ENCODE measurements at places on chromosomes 16 and 17.

- no peak for DNase-seq
These were observed 40.4 kb upstream of the HELZ start for GRCh38 chr17:67285360-67285759.

GRCh38 chr17:1423456-1424135 lies 23.6 kb upstream of the YWHAE start:
- no peak for DNase-seq

GRCh38 chr16:82954224-82954929 lies 327.6 kb downstream of the CDH13 start:
- DNase-seq = no peak

DNA sequence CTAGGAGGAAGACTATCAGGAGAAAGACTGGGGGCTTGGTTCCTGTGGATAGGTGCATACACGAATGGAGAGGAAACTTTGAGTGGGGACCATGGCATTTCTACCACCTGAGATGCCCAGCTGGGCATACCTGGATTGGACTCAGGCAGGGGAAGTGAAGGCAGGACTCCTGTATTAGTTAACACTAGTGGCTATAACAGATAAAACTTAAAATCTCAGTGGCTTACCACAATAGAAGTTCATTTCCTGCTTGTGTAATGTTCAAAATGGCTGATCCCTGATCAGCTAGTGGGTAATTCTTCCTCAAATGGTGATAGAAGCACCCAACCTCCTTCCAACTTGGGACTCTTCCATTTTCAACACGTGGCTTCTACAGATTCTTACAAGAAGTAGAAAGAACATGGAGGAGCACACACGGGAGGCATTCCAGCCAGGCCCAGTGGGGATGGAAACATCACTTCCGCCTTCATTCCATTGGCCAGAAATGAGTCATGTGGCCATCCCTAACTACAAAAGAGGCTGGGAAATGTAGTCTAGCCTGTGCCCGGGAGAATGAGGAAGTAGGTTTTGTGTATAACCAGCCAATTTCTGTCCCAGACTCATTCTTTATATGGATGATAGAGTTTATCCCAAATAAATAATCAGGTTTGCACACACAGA lies 112.1 kb downstream of the UTP18 start:
- DNase-seq = peak; percentile 85

DNA sequence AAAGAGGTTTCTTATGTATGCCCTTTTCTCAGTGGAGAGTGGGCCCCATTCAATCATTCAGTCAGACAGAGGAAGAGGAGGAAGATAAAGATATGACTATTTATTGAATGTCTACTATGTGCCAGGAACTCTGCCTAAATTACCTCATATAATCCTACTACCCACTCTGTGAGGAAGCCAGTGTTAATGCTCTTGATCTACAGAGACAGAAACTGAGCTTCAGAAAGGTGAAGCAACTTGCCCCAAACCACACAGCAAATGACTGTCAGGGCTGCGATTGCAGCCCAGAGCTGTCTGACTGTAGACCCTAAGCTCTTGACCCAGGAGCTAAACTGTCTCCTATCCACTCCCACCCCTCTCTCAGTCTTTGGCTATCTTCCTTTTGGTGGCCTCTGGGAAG lies 8.4 kb downstream of the SRCIN1 start:
- DNase-seq = no peak

DNA sequence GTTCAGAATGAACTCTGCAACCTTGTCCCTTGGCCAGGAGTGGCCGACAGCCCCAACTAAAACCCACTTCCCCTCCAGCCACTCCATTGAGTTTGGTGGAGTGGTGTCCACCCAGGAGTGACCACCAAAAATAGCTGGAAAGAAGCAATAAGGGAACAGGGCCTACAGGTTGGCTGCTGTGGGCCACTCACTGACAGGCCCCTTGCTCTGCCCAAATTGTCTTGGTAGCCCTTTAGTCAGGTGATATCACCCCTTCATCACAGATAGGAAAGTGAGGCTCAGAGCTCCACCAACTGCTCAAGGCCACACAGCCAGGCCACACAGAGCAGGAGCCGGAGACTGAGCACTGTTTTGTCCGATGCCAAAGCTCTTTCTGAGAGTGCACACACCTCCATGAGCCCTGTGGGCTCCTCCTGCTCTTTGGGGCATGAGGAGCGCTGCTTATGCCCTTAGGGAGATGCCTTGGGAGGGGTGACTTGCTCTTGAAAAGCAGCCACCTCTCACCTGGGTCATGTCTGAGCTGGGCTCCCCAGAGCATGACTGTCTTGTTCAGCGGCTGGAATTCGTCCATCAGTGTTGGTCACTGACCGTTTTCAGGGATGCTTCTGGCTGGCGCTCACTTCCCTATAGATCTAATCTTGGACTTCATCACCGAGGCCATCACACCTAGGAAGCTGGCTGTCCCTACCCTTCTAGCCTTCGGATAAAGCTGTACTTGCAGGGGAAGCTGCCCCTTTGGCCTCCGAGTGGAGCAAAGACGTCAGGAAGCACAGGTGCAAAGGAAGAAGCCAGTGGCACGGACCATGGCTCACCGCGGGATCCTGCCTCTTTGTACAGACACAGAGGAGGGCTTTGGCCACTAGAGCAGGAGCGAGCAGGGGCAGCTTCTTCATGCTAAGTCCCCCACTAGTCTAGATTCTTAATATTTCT lies 186.0 kb upstream of the ZNF469 start:
- no peak for DNase-seq

DNA sequence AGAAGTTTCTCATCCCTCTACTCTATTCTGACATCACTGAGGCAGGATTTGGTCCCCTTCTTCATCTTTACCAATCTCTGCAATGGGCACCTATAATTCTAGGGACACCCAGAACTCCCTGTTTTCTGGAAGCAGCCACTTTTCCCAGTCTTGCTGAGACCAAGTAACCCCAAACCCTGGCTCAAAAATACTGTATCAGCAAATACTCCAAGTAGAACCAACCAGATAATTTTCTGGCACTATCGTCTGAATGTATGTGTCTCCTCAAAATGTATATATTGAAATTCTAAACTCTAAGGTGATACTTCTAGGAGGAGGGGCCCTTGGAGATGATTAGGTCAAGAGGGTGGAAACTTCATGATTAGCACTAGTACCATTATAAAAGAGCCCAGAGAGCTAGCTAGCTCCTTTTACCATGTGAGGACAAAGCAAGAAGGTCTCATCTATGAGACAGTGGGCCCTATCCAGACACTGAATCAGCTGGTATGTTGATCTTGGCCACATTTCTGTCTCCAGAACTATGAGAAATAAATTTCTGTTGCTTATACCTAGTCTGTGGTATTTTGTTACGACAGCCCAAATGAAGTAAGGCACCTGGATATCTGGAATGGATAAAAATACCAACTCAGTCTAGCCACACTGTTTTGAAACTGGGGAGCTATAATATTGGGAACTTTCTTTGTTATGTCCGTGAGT lies 464.4 kb downstream of the CDH11 start:
- no peak for DNase-seq

GRCh38 chr17:28293994-28294393 lies 25.0 kb upstream of the TMEM97 start:
- DNase-seq = no peak

- DNase-seq = peak; percentile 77
These were observed 3.6 kb downstream of the CDC42EP4 start for GRCh38 chr17:73308017-73308823.

DNA sequence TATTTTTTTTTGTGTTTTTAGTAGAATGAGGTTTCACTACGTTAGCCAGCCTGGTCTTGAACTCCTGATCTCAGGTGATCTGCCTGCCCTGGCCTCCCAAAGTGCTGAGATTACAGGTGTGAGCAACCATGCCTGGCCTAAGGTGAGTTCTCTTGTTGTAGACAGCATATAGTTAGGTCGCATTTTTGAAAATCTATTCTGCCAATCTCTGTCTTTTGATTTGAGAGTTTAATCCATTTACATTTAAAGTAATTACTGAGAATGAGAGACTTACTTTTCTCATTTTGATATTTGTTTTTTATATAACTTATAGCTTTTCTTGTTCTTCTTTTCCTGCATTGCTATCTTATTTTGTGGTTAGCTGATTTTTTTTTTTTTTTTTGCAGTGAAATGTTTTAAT lies 6.3 kb upstream of the PRKCB start:
- DNase-seq = no peak

DNA sequence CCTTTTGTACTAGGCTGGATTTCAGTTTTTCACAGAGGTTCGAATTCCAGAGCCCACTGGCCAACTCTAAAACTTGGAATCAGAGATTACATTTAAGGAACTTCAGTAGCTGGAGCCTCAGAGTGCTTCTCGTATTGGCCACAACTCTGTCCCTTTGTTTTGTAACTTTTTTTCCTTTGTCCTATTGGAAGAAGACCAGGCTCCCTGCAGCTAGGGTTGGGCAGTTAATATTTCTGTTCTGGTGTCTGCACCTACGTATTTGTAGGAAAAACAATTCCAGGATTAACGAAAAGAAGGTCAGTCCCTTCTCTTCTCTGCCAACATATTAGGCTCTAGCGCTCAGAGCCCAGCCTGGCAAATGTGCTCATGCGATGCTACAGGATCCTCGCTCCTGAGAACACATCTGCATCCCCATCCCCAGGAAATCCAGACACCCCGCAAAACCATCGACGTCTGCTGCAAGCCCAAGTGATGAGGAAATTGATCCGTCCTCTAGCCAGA lies 1.9 kb downstream of the CDH11 start:
- DNase-seq = no peak

GRCh38 chr16:3858801-3859200 lies 21.7 kb downstream of the CREBBP start:
- DNase-seq = no peak

- no peak for DNase-seq
These were observed 3.0 kb downstream of the RHBDF2 start for GRCh38 chr17:76497979-76498875.

- DNase-seq = no peak
These were observed 3.8 kb downstream of the TBC1D10B start for GRCh38 chr16:30366511-30366910.

- no peak for DNase-seq
These were observed 215.9 kb upstream of the TNRC6C start for GRCh38 chr17:77742579-77742978.

- DNase-seq = no peak
These were observed 59.4 kb upstream of the TAC4 start for GRCh38 chr17:49907279-49907678.

GRCh38 chr17:18958611-18959010 lies 6.6 kb downstream of the SLC5A10 start:
- no peak for DNase-seq

- no peak for DNase-seq
These were observed 75.4 kb upstream of the SDK2 start for GRCh38 chr17:73719588-73720071.

DNA sequence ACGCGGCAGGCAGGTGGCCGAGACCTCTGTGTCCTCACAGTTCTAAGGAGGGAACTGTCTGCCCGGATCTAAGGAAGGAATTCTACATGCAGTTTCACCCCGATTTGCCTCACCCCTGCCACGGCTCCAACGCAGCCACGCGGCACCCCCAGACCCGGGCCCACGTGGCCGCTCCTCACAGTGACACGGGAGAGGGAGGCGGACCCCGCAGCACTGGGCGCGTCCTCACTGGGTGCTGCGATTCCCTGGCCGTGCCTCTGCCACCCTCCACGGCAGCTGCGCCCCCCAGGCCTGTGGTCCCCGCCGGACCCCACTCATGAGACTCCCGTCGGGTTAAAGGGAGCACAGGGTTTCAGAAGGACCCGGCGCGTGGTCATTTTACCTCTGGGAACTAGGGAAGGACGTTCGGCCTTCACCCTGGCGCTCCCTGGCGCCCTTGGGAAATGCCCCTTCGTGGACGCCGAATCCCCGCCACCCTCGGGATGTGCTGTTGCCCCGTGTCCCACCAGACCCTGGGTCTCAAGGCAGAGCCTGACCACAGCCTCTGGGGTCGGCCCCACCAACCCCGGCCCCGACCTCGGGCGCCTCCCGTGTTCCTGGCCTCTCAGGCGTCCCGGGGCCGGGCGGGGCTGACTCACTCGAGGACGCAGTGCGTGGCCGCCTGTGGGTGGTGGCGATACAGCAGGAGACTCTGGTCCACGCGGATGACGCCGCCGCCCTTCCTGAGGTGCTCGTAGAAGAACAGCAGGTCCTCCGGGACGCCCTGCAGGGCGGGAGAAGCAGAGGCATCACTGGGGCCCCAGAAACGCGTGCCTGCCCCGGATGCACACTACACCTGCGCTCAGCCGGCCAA lies 118.8 kb upstream of the METRNL start:
- no peak for DNase-seq

GRCh38 chr17:48021934-48022333 lies 15.7 kb downstream of the COPZ2 start:
- DNase-seq = no peak

GRCh38 chr16:30186444-30186781 lies 3.0 kb downstream of the CORO1A start:
- peak; percentile 16 for DNase-seq

DNA sequence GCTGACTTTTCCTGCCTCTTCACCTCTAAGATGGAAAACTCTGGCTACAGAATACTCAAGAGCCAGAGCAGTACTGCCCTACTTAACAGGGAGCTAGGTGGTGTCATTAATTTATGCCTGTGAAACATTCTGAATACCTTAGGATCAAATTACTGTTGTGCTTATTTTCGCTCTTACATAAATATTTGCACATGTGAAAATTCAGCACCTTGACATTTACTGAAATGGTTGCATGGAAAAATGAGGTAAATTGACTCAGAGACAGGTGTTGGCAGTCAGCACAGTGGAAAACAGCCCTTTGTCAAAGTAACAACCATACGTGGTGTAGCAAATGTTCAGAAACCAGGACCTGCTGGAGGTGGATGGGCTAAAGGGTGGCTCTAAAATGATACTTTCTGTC lies 193.6 kb downstream of the CDH8 start:
- DNase-seq = no peak

Data from hematopoietic multipotent progenitor cell treated with erythropoietin and hydrocortisone succinate and interleukin-3 and kit ligand, for 8 days (in vitro differentiated cells).